Activated gamma-delta T cell treated with Interleukin-2 at 50 U/mL for 16 hours (primary cell): ENCODE measurements at places on chromosomes 12 and 14.

DNA sequence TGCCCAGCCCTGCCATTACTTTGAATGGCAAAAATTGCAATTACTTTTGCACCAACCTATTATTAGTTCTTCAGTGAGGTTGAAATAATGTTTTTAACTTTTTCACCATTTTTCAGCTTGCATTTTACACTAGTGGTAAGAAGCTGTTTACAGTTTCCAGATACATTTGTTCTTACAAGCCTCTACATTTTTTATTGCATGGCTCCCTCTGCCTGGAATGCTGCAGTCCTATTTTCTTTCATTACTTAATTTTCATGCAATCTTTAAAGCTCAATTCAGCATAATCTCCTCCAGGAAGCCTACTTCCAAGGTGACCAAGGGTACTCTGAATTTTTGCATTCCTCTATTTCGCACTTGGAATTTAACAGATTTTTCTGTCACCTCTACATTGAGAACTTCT, 33.4 kb downstream of the CCER1 start:
- no peak for DNase-seq

DNA sequence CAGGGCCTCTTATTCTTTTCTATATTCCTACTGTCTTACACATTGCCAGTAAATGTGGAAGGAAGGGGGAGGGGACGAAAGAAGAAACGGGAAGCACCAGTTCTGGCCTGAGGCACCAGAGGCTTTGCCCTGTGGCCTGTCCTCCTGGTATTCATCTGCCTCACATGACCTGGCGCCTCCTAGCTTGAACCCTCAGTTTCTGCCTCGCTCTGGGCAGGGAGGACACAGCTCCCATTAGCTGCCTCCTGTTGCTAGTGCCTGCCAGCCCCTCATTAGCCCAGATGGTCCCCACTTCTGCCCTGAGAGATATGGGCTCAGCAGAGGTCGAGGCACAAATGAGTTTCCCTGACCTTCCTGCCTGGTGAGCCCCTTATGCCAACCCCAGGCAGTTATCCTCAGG, 3.0 kb upstream of the PLEKHG6 start:
- DNase-seq = no peak

GRCh38 chr12:131195796-131196195, 242.1 kb downstream of the ADGRD1 start:
- no peak for DNase-seq

GRCh38 chr14:31476131-31476866, 11.5 kb downstream of the GPR33 start:
- no peak for DNase-seq
